BJ (cell line): ENCODE measurements at places on chromosomes 5 and 9. TPM values are rescaled to one million over a fixed set of nuclear protein-coding genes. Genes with fewer than 3 reads are reported as not detected.

The GFRA3 gene
- polyA plus RNA-seq: not detected in 2 replicates

The SCGB3A2 gene
- polyA plus RNA-seq: not detected in 2 replicates

The KIF12 gene
- polyA plus RNA-seq: 0.07 TPM in 2 replicates

The AK8 gene
- polyA plus RNA-seq: 0.29 and 0.53 TPM in 2 replicates

The SPINK13 gene
- polyA plus RNA-seq: not detected in 2 replicates

The SFXN1 gene
- 89.9 and 103 TPM in 2 replicates for polyA plus RNA-seq

The C9orf50 gene
- 0.20 and 0.21 TPM in 2 replicates for polyA plus RNA-seq

The MAN1B1 gene
- 53.0 and 80.0 TPM in 2 replicates for polyA plus RNA-seq

The C5orf52 gene
- not detected in 2 replicates for polyA plus RNA-seq

The DAP gene
- 95.6 and 107 TPM in 2 replicates for polyA plus RNA-seq

The PCDHA1 gene
- 0.04 and 0.12 TPM in 2 replicates for polyA plus RNA-seq

The TRIM23 gene
- 15.2 and 16.0 TPM in 2 replicates for polyA plus RNA-seq

The PCDHGA12 gene
- polyA plus RNA-seq: 6.1 and 7.9 TPM in 2 replicates

The FAXDC2 gene
- polyA plus RNA-seq: 10.7 and 13.6 TPM in 2 replicates

The SEMA6A gene
- 0.23 and 0.34 TPM in 2 replicates for polyA plus RNA-seq

The FREM1 gene
- 0.01 and 0.04 TPM in 2 replicates for polyA plus RNA-seq

The ENHO gene
- 0.11 TPM in 1 of 2 replicates, not detected in the other for polyA plus RNA-seq

The CCDC152 gene
- 0.91 and 1.6 TPM in 2 replicates for polyA plus RNA-seq

The NPDC1 gene
- polyA plus RNA-seq: 21.8 and 31.9 TPM in 2 replicates

The ACSL6 gene
- not detected in 2 replicates for polyA plus RNA-seq

The SLC45A2 gene
- not detected in 2 replicates for polyA plus RNA-seq
